ENCODE measurements at places on chromosomes 16 and 17.

GRCh38 chr17:78818932-78819331, 21.7 kb downstream of the USP36 start:
- DNase-seq: no peak

- DNase-seq: peak; percentile 46
These were observed 188.2 kb downstream of the FTO start for GRCh38 chr16:53892155-53892554.

- no peak for DNase-seq
These were observed 46.6 kb downstream of the MPRIP start for GRCh38 chr17:17088541-17089525.

DNA sequence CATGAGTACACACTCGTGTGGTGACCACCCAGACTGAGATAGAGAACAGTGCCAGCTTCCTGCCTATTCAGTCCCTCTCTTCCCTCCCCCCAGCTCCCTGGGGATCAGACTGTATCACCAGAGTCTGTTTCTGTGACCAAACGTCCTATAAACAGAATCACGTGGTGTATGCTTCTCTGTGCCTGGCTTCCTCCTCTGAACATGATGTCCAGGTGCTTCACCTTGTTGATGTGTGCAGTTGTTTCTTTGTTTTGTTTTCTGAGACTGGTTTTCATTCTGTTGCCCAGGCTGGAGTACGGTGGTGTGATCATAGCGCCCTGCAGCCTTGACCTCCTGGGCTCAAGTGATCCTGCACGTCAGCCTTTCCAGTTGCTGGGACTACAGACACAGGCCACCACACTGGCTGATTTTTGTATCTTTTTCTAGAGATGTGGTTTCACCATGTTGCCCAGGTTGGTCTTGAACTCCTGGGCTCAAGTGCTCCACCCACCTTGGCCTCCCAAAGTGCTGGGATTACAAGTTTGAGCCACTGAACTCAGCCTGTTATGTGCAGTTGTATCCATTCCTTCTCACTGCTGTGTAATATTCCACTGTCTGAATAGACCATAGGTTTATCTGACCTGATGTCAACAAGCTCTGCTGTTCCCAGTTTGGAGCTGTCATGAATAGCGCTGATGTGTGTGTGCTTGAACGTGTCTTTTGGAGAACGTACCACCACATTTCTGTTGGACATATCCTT, 28.9 kb upstream of the PRM1 start:
- no peak for DNase-seq

- DNase-seq: no peak
These were observed 701 bp downstream of the JMJD6 start for GRCh38 chr17:76725580-76726230.

GRCh38 chr16:57643147-57643874, 14.9 kb downstream of the ADGRG1 start:
- DNase-seq: no peak

- no peak for DNase-seq
These were observed 16.6 kb downstream of the MAP3K14 start for GRCh38 chr17:45300060-45300751.

DNA sequence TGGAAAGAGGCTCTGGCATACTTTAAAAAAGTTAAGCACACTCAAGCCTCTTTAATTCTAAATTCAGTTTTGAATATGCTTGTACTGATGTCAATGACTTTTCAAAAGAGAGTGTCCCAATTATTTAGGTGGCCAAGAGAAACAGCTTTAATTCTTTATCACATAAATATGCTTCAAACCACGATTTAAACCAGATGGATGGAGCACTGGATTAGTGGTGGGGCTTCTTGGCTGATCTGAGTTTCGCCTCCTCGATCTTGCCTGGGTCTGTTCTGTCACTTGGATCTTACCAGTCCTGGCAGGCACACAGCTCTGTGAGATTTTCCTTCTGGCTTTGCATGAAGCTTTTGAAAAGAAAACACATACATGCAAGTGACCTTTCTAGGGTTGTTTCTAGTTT, 467.8 kb downstream of the MAF start:
- peak; percentile 65 for DNase-seq

- no peak for DNase-seq
These were observed 3.0 kb downstream of the CDH11 start for GRCh38 chr16:65118871-65119270.

- no peak for DNase-seq
These were observed 244.1 kb upstream of the MAF start for GRCh38 chr16:79844603-79845002.
